ENCODE measurements at places on chromosomes 1 and 21. TPM values are rescaled to one million over a fixed set of nuclear protein-coding genes. Genes with fewer than 3 reads are reported as not detected.

The SLAMF7 gene
- polyA plus RNA-seq, result 316 TPM

The ZFP69B gene
- 1.3 TPM for polyA plus RNA-seq

The FMOD gene
- polyA plus RNA-seq, result not detected

The CLDN17 gene
- polyA plus RNA-seq, result not detected

The TLR5 gene
- 0.80 TPM for polyA plus RNA-seq

Measured in immature natural killer cell (primary cell).